ENCODE measurements at places on chromosomes 7 and 10.

- no peak for DNase-seq
These were observed 92.7 kb upstream of the MACROH2A2 start for GRCh38 chr10:69959911-69960310.

- DNase-seq, result no peak
These were observed 19.6 kb downstream of the ZAN start for GRCh38 chr7:100752994-100753393.

- no peak for DNase-seq
These were observed 14.2 kb downstream of the KCNH2 start for GRCh38 chr7:150963707-150964559.

GRCh38 chr7:100369105-100369504, 4.2 kb upstream of the PILRA start:
- no peak for DNase-seq

DNA sequence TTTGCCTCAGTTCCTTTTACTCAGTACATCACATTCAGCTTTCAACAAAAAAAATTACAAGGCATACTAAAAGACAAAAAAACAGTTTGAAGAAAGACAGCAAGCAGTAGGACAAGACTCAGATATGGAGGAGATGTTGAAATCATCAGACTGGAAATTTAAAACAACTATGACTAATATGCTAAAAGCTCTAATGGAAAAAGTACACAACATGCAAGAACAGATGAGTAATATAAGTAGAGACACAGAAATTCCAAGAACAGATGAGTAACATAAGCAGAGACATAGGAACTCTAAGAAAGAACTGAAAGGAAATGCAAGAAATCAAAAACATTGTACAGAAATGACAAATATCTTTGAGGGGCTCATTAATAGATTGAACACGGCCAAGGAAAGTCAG, 402.6 kb downstream of the NEBL start:
- no peak for DNase-seq

DNA sequence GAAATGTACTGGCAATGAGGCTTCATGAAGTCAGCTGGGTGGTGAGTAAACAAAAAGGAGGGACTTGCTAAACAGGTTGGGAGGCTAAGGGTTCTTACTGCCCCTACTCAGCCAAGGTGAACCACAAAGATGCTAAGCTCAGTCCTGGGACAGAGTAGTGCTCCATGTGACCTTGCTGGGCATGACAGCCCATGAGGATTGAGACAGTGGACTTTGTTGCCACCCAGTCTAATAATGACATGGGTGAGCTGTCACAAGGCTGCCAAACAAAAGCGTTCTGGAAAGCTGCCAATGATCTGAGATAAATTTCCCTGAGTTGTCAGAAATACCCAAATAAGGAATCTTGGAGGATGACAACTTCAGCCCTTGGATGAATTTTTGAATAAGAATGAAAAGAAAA, 75.2 kb downstream of the CLEC2L start:
- no peak for DNase-seq

DNA sequence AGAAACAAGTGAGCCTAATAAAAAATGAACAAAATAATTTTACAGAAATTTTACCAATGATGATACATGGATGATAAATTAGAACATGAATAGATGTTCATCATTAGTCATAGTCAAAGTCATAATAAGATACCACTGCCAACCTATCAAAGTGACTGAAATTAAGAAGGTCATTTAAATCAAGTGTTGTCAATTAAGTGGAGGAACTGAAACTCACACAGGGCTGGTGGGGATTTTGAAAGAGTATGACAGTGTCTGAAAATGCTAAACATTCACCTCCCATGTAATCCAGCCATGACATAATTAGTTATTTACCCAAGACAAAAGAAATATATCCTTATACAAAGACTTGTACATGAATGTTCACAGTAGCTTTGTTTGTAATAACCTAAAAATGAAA, 57.1 kb upstream of the DYNC1I1 start:
- no peak for DNase-seq

GRCh38 chr10:112189465-112189864, 5.9 kb upstream of the GPAM start:
- no peak for DNase-seq

- DNase-seq, result no peak
These were observed 175.3 kb upstream of the TARP start for GRCh38 chr7:38448584-38449234.

- DNase-seq, result no peak
These were observed 43.4 kb upstream of the ADO start for GRCh38 chr10:62761115-62761514.

- DNase-seq, result no peak
These were observed 576.7 kb upstream of the POT1 start for GRCh38 chr7:125506331-125506730.

DNA sequence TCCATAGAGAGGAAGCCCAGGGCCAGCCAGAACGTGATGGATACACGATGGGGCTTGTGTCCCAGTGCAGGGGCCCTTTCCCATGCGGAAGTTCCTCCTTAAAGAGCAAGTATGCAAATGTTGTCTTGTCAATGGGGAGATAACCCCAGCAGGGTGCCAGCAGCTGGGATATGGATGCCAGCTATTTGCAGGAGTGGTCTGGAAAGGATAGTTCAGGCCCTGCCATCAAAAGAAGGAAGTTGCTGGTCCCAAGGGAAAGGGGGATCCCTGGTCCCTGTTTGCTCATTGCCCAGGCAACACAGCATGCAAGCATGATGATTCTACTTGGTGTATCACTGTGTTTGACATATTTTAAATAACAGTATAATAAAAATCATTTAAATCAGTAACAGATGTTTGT, 73.1 kb upstream of the HECW1 start:
- no peak for DNase-seq

- no peak for DNase-seq
These were observed 159.7 kb downstream of the RNF216 start for GRCh38 chr7:5621776-5622175.

GRCh38 chr7:76246804-76247389, 45.2 kb downstream of the SRRM3 start:
- DNase-seq, result no peak

DNA sequence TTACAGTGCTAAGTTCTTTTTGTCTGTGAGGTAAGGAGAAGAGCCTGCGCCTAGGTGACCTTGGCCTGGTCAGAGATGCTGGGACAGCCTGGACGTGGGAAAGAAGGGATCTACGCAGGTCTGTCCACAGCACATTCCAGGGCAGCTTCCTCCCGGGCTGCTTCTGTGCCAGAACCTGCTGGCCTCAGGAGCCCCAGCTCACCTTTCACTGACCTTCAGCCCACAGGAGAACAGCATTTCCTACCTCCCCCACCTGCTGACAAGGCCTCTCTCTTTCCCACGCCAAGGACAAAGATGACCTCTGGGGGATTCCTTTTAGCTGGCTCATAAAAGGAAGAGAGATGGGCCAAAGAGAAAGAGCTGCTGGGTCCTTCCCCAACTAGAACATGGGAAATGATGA, 260.6 kb downstream of the KCNMA1 start:
- no peak for DNase-seq

DNA sequence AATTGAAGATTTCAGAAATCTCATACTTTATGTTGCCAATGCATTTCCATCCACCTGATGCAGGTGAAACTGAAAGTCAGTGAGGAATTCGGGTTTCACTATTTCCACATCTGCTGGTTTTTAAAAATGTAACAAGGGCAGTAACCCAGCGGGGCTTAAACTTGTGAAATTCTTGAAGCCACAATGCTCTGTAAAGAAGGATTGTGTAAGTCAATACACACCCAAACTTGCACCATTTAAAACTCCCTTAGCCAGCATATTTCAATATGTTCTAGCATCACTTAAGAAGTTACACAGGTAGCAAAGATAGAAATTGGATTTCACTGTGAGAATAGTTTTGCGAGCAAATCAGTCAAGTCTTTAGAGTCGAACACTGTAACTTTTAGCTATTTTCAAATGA, 386.1 kb downstream of the PLXDC2 start:
- no peak for DNase-seq

GRCh38 chr10:62308101-62308500, 39.5 kb upstream of the RTKN2 start:
- DNase-seq, result no peak

DNA sequence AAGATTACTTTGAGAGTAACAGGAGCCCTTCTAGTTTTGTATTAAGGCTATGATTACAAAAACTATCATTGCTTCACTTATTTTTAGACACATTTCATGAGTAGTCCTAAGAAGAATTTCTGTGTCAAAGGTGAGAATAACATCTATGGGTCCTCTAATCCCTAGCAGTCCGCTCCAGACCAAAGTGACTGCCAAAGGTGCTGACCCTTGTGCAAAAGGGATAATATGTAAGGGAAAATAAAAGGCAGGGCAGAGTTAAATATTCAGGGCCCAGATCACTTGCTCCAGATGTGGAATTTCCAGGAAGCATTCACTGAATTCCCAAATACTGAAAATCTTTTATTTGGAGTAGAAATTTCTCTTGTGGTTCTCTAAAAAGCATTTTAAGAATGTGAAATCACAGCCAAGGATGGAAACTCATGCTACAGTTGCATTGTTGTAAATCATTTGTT, 29.3 kb downstream of the RHOBTB1 start:
- DNase-seq, result no peak

- DNase-seq, result no peak
These were observed 42.4 kb upstream of the DDC start for GRCh38 chr7:50607524-50608125.

DNA sequence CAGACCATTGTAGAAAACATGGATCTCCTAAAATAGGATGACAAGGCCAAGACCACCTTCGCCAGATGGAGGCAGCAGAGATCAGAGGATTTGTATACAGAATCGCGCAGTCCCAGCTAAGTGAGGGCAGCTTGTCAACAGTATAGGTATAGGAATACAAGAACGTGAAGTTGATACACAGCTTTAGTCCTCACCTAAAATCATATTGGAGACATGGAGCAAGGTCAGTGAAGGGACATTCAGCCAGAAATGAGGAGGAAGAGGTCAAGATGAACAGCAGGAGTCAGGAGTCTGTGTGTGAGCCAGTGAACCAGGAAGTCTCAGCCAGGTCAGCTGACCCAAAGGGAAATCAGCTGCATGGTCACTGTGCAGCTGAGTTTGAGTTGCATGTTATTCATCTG, 263.4 kb upstream of the PRKCQ start:
- no peak for DNase-seq

- DNase-seq, result no peak
These were observed 42.0 kb upstream of the RHOBTB1 start for GRCh38 chr10:60985951-60986350.

DNA sequence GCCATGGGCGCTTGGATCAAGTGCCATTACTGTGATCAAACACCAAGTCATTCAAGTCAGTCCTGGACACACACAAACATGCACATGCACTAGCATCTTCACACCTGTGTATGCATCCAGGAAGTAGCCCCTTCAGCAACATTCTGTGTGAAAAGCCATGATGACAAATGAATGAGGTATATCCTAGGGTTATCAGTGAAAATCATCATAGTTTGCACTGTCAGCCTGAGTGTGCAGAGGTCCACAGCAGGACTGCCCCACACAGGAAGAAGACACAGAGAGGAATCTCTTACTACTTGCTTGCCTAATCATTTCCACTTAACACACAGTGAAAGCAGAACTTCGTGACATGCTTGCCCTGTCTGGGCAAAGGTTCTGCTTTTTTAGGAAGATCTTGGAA, 184.0 kb upstream of the ADO start:
- DNase-seq, result no peak

- no peak for DNase-seq
These were observed 18.6 kb downstream of the ZNF25 start for GRCh38 chr10:37957841-37958240.

GRCh38 chr10:49558190-49558589, 19.3 kb upstream of the ERCC6 start:
- DNase-seq, result no peak

GRCh38 chr10:100743626-100744135, 1.7 kb upstream of the PAX2 start:
- peak; percentile 36 for DNase-seq

DNA sequence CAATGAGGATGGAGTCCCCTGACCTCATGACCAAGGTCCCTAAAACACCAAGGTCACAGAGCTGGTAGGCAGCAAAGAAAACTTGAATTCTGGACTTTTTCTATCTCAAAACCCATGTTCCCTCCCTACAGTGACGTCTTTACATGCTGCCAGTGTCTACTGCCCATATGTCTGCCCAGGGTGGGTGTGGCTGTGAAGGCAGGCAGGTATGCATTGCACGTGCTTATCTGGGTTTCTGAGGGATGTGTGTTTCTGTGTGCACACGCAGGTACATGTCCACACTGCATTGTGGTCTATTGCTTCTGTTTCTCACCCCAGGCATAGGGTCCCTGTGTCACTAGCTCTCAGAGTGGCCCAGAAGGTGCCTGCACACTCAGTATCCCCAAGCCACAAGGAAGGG, 13.5 kb downstream of the ATP6V1F start:
- no peak for DNase-seq

DNA sequence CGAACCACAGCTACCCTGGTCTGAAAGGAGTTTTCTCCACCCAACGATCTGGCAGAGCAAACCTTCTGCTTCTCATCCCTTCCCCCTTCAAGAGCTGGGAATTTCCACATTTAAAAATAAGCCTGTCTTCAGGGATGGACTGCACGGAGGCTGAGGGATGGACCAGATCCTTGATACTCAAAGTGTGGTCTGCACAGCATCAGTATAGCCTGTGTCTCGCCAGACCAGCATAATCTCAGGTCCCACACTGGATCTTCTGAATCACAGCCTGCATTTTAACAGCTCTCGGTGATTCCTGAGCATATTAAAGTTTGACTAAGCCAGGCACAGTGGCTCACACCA, 7.1 kb downstream of the KCNMA1 start:
- DNase-seq, result no peak

DNA sequence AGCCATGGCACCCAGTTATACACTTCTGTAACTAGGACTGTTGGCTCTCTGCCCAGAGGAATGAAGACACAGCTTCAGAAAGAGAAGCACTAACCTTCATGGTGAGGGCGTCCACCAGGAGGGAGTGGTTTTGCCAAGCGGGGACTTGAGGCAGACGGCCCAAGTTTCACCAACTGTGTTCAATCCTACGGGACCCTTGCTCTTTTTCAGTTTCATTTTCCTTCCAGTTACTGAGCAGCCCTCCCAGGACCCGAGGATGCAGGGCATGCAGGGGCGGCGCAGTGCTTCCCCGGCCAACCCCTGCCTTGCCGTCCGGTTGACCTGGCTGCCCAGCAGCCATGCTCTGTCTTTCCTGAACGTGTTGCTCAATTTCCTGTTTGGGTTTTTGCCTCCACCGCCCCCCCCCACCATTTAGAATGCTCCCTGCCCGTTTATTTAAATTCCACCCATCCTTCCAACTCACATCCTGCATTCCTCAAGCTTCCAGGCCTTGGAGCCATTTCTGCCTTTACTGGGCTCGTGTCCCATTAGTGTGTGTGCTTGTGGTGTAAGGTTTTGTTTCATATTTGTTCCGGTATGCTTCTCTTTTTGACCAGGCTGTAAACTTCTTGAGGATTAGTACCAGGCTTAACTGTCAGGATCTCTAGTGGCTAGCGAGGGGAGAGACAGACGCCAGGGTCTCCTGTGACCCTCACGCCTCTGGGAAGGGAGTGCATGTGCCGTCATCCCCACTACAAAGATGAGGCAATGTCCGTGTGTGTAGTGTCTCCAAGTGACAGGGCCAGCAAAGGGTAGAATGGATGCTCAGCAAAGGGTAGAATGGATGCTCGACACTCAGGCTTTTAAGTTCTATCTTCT, 31.6 kb downstream of the IL15RA start:
- no peak for DNase-seq
